RPMI8226 (cell line): ENCODE measurements at places on chromosomes 3 and 15.

GRCh38 chr15:25242957-25243799 lies 195.6 kb downstream of the UBE3A start:
- DNase-seq: no peak

DNA sequence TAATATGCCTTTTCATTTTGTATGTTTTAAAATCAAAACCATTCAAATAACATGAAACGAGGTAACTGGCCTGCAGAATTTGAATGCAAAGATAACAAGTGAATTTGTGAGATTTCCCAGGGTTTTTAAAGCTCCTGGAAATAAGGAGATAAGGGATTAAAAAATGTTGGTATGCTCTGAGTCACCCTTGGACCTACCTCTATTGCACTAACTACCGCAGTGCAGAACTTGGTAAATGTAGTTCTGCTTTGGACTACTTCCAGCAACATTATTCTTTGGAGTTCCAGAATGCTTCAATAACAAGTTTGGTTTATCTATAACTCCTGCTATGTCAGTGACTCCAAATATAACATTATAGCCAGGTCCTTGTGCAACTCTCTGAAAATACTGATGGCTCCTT lies 201.7 kb downstream of the GAP43 start:
- DNase-seq: no peak

GRCh38 chr3:15453501-15453900 lies 26.1 kb downstream of the EAF1 start:
- DNase-seq: no peak

- DNase-seq: no peak
Measured at GRCh38 chr15:42138411-42138810, 18.0 kb downstream of the PLA2G4F start.

DNA sequence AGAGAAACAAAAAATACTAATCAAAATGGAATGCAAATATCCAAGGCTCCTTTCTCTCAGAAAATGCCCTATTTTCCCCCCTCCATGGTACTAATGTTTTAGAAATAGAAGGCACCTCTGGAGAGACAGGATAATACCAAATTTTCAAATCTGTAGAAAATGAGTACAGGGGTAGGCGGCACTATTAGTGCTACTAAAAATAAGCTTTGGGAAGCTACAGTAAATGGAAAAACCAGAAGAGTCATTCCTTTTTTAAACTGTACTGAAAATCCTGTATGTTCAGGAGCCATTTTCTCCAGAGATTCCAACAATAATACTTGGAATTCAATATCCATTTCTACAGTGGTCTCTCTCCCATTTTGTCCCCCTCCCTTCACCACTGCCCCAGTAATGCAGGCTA lies 320.8 kb downstream of the RORA start:
- no peak for DNase-seq

GRCh38 chr3:177287231-177287630 lies 89.9 kb upstream of the TBL1XR1 start:
- no peak for DNase-seq

DNA sequence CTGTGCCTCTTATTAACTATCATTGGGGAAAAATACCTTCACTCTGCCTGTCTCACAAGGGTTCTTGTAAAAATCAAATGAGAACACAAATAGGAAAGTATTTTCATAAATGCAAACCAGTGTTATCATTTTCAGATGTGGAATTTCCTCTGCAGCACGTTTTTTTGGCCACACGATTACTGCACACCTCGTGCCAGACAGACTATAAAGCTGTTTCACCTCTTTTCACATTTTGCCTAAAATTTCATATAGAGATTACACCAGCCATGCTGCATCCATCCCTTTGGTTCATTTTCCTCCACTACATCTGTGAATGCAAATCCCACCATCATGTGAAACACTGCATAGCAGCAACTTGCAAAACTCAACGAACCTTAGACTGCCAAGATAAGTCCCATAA lies 1.2 kb upstream of the TMOD2 start:
- DNase-seq: no peak

- no peak for DNase-seq
Measured at GRCh38 chr3:149968216-149968615, 2.5 kb downstream of the PFN2 start.

GRCh38 chr15:32959077-32959476 lies 235.4 kb downstream of the FMN1 start:
- peak; percentile 5 for DNase-seq

DNA sequence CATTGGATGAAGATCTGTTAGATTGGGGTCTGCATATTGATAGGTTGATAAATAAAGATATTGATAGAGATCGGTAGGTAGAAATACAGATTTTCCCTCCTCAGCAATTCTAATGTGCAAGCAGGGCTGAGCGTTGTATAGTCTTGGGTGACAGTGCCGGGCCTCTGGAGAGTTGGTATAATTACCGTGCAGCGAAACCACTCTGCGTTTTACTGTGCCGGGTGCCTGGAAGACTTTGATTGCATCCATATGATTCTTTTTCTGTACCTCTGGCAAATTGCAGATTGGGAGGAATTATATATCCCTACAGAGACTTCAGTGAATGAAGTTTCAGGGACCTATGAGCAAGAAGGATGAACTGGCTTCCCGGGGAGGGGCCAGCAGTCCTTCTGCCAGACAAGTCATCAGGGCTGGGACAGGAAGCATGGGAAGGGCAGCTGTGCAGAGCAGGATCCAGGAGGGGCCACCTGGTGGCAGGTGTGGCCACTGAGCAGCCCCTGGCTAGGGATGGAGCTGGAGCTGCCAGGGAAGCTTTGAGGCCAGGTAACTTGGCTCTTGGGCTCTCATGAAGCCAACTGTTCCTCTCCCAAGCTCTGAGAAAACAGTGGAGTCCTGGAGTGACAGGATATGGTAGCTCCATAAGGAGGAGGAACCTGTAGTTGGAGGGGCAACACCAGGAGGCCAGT lies 132.5 kb downstream of the APBA2 start:
- DNase-seq: no peak

GRCh38 chr3:138442433-138442832 lies 8.0 kb downstream of the ESYT3 start:
- DNase-seq: no peak

- DNase-seq: no peak
Measured at GRCh38 chr3:17075907-17076306, 191.2 kb downstream of the PLCL2 start.

DNA sequence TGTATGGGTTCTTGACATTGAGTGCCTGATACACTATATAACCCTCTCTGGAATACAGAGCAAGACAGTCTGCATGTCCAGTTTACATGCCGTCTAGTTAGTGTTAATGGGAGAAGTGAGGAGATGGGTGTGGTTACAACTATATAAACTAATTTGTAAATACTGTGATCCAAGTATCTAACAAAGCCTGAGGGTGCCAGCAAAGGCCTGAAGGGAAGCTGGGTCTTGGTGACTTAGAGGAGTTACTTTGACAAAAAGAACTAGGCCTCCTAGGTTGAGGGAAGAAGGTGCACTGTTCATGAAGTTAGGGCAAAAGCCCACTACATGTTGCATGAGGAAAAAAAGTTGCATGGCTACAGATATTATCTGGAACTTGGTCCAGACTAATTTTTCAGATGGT lies 2.3 kb downstream of the NSUN3 start:
- DNase-seq: no peak

- no peak for DNase-seq
Measured at GRCh38 chr3:97689111-97689510, 75.4 kb upstream of the ARL6 start.

DNA sequence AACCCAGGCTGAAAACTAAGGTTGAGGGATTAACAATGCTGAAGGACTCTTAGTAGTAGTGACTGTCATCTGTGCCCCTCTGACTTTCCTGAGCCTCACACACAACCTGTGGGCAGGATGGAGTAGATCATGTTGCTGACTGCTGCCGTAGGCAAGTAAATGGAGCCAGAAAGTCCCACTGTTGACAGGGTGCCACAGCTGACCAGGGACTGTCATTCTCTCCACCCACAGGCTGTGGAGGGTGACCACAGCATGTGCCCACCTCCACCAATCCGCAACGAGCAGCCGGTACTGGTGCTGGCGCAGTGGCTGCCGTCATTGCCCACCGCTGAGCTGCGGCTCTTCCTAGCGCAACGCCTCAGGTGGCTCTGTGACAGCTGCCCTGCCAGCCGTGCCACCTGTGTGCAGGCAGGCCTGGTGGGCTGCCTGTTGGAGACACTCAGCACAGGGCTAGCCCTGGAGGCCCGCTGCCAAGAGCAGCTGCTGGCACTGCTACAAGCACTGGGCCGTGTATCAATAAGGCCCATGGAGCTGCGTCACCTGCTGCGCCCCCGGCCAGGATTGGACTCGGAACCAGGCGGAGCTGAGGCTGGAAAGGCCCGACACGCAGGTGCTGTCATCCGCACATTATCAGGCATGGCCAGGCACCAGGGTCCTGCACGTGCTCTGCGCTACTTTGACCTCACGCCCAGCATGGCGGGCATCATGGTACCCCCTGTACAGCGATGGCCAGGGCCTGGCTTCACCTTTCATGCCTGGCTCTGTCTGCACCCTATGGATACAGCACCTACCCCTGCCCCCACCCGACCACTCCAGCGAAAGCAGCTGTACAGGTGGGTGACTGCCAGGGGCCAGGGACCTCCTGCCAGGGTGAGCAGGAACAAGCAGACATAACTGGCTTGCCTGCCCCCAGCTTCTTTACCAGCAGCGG lies 15.6 kb downstream of the NBEAL2 start:
- no peak for DNase-seq

DNA sequence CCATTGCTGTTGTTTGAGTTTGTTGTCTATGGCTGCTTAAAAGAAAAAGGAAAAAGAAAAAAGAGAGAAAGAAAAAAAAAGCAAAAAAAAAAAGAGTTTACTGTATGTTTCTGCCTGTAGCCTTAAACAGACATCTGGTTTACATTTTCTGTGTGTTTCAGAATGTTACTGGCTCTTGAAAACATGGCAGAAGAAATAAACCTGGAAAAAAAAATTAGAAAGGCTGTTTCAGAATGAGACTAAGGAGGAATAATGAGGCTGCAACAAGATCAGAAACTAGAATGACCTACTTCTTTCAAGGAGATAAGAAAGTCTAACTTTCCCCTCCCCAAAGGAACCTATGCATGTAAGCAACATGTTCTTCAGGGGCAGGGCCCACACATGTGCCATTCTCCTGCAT lies 292.1 kb downstream of the DIPK2A start:
- DNase-seq: no peak

DNA sequence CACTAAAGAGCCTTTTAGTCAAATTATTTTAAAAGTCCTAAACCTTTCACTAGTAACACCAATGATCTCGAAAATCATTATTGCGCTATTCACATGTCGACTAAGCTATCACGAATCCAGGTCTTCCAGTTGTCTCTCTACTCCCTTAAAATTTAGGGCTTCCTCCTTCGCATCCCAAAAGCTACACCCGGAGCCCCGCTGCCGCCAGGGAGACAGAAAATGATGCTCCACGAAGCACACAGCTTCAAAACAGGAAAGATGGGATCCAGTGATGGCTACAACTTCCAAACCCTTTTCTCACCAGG lies 253 bp downstream of the IFT80 start:
- DNase-seq: no peak

DNA sequence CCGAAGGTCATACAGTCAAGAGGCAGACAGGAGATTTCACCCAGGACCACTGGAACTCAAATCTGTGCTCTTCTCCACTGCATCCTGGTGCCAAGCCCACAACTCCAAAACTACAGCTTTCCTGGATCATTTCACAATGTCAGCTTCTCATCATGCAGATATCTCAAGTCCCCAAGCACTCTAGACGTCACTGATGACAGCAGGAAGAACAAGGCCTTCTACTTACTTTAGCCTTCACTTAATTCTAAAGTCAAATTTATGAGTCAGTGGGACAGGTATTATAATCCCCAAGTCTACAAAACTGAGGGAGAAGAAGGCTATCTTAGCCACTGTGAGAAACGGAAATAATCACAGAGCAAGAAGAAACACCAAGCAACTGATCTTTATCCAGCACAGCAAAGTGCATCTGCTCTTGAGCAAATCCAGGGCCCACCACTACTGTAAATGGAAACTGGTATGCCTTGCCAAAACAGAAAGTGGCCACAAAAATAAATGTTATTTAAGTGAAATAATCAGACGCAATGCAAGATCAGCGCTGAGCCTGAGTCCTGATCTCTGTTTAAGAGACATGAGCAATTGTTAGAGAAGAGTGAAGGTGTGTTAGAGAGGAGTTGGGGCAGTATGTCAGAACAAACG lies 928 bp downstream of the RAD18 start:
- DNase-seq: no peak

- no peak for DNase-seq
Measured at GRCh38 chr15:64333986-64334929, 21.7 kb downstream of the CSNK1G1 start.

GRCh38 chr3:66280304-66280703 lies 59.5 kb downstream of the SLC25A26 start:
- no peak for DNase-seq

DNA sequence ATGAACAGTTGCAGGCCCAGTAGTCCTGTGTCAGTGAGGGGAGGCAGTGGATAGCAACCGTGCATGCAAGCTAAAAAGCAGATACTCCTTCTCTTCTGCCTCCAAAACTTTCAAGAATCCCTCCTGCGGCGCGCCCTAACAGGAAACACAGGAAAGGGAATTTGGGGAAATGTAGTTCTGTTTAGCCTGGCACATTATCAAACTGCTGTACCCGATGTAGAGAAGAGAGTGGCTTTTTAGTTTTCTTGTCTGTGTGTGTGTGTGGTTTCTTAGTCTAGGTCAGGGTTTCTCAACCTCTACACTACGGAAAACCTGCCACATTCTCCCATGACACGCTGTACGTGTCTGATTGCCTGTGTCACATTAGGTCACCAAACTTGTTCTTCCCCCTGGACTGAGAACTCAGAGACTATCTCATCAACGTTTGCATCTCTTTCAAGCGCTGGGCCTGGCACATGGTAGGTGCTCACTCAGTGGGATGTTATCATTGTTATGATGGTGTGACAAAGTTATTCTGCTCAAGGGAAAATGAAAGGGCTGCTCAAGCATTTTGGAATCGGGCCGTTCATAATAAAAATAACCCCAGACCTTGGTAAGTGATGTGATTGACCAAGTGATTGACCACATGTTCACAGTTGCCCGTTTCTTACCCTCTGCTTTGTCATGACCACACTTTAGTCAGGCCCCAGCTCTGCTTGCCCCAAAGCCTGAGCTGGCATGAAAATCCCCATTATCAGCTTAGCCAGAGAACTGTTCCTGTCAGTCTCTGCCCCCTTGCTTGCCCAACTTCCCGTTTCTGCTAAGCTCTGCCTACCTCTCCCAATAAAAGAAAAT lies 33.2 kb downstream of the TM4SF4 start:
- peak; percentile 10 for DNase-seq

GRCh38 chr15:61556037-61556648 lies 327.0 kb upstream of the RORA start:
- no peak for DNase-seq

GRCh38 chr15:47609693-47610092 lies 107.6 kb upstream of the SEMA6D start:
- DNase-seq: no peak

GRCh38 chr3:40192628-40193027 lies 116.9 kb upstream of the EIF1B start:
- DNase-seq: peak; percentile 7

- DNase-seq: no peak
Measured at GRCh38 chr15:93469994-93470393, 381.0 kb upstream of the RGMA start.
